MCF 10A (cell line): ENCODE measurements at places on chromosomes 4 and X.

DNA sequence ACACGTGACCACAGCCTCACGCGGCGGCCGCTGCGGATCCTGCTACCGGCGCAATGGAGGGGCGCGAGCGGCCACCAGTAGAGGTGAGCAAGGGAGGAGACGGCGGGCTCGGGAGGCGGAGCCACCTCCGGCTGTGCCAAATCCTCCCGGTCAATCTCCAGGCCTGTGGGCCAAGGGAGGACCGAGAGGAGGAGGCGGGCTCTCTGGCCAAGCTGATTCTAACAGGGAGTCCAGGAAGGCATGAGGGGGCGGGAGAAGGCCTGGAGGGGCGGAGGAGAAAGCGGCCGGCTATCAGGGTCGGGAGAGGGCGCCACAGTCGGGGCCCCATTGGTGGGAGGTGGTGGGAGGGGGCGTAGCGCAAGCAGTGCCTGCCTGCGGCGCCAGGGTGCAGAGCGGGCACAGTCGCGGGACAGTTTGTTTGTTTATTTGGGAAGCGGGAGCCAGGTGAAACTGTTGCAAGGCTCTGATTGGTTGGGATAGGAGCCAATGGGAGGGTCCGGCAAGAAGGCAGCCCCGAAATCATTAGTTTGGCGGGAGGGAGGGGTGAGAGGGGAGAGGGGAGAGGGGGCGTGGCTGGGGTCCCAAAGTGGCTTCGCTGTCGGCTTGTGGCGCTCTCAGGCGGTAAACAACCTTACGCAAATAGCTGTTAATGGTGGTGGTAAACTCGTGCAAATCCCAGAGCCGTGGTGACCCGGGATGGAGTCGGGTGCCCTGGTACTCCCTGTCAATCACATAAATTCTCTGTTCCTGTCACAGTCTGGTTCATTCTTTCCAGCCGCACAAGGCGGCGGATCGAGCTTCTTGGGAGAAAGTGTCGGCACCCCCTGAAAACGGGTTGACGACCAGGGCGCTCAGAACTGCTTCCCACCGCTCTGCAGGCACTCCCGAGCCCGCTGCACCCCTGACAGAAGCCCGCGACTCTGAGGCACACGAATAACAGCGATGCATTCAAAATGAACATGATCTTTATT lies at the start of gene IRS4:
Gene IRS4 (minus strand): TSS at position 55 of the 971 bp plus-strand sequence.
- no peak for DNase-seq

DNA sequence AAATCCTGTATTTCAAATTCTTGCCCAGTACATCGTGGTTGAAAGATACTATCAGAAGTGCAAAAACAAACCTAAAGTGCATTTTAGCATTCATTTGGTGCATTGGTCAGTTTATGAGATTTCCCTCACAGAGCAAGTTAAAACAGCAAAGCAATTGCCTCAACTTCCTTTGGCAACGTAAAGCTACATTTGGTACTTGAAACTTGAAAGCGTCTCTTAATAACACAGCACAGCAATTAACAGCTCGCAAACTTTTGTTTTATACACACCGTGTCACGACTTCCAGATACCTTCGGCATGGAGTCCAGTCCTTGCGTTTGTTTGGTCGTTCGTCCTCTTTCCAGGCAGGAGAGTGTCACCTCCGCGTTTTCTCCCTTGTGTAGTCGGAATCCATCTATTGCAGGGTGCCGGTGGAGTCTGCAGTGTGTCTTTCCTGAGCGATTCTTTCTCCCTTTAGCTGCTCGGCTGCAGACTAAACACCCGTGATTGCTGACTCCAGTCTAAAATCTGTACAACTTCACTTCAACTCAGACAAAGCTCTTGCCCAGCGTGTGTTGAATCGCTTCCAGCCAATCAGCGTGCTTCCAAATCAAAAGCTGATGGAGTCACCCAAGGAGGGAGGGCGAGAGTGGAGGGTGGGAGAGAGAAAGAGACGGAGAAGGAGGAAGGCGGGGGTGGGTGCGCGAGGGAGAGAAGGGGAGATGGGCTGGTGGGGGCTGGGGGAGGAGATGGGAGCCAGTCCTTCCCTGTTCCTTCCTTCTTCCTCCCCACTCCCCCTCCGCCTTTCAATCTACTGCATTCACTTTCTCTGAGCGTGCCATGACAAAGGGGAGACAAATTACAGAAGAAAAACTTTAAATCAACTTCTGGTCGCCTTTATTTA lies at the start of gene PCDH18:
Gene PCDH18 (minus strand): TSS at position 509 of the 883 bp plus-strand sequence. CDS start 406 bp downstream, at position 103.
- peak; percentile 64 for DNase-seq

DNA sequence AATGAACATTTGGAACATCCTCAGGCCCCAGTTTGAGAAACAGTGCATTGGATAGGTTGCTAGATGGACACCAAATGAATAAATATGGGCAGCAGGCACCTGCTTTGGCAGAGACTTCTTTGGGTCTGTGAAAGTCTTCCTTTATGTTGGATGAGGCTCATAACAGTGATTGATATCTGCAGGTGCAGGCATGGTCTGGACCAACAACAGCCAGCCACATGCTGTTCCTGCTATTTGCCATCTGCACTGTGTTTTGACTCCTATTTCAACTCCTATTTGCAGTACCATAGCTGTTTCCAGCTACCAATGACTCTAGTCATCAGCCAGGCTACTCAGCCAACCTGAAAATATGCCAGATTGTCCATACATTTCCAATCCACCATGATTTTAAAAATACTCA lies 60.9 kb downstream of the ANAPC4 start:
- DNase-seq: no peak

DNA sequence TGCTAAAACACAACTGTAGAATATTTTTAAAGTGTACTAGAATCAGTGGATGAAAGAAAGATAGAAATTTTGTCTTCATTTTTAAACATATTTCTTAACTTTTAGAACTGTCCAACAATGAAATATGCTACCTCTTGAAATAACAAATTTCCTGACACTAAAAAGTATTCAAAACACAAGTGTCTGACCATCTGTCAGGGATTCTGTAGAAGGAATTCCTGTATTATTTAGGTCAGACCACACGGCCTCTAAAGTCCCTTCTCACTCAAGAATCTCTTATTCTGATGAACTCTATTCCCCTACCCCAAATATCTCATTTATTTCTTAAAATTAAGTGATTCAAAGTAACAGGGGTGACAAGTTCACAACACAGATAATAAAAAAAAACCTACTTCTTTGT lies 99.1 kb downstream of the MAML3 start:
- no peak for DNase-seq

DNA sequence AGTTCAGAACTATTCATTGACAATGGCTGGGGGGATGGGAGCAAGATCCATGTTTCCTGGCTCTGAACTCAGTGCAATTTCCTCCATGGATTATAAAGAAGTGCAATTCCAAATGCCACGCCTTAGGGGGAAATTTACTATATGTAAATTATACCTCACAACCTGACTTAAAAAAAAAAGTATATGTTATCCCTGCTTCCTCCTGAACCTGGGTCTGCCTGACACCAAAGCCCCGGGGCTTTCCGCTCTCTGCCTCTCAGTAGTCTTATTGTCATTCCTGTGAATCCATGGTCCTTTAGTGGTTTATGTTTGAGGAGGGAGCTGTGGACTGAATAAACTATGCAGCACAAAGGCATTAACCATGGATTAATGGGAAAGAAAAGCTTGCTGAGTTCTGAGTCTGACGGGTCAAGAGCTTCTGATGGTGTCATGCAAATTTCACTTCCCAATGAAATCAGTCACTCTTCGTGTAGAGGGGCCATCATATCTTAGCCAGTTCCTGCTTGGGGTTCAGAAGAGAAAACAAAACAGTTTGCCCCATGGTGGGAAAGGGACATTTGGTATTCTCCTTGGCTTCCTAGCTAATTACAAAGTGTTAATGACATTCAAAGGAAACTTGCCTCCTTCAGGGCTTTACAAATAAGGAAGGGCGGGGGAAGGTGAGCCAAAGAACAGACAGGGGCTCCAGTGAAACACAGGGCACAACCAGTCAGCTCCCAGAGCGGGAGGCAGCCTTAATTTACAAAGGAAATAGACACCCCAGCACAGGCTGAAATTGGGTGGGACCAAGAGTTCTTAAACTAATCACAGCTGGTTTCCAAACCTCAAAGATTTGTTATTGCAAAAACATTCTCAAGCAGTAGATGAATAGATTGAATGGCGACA lies 14.3 kb downstream of the FAM9C start:
- DNase-seq: peak; percentile 39

GRCh38 chrX:14497184-14497666 lies 32.1 kb upstream of the GLRA2 start:
- peak; percentile 10 for DNase-seq

GRCh38 chr4:3872834-3873313 lies 106.7 kb downstream of the ADRA2C start:
- DNase-seq: no peak

GRCh38 chr4:94995684-94996394 lies 238.1 kb downstream of the BMPR1B start:
- peak; percentile 13 for DNase-seq

DNA sequence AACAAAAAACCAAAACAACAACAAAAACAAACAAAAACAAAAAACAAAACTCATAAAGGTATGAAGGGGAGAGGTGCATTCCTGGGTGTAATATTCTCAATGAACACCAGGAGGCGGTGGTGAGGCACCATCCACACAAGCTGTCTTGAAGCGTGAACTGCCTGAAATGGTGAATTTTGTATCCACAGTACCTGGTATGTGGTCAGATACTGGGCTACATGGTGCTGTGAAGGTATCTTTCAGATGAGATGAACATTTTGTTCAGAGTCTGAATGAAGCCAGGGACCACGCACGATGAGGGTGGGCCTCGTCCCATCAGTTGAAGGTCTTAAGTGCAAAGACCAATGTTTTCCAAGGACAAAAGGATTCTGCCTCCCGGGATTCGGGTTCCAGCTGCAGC lies 58.5 kb downstream of the ASMT start:
- DNase-seq: peak; percentile 58

DNA sequence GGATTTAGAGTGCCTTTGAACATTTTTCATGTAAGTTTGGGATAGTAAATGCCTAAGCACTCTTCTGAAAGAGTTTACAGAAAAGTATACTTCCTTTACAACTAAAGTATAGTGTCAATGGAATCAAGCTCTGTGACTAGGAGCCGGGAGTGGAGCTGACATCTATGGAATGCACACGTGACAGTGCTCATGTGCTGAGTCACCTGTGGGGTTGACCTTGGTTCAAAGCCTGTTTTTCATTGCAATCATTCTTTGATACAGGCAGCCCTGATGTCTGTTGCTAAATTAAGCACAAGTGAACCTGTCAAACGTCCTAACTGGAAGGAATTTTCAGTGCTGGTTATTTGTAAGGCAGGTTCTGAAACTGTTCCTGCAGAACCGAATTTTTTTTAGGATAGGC lies 82.5 kb downstream of the GPAT3 start:
- DNase-seq: peak; percentile 58

DNA sequence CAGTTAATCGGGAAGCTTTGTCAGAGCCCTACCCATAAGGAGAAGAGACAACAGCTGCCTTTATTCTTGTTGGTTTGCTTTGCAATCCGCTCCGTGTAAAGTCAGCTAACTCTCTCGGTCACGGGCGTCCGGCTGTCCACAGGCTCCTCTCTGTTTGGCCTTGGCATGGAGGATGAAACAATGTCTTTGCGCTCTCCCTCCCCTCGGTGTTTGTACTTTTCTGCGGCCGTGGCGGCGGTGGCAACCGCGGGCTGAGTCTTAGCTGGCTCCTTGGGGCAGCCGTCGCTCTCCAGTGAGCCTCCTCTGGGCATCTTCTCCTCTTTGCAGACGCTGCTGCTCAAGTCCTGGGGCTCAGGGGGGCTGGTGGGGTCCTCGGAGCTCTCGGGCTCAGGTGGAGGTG lies 10.6 kb upstream of the IRAK1 start:
- no peak for DNase-seq

DNA sequence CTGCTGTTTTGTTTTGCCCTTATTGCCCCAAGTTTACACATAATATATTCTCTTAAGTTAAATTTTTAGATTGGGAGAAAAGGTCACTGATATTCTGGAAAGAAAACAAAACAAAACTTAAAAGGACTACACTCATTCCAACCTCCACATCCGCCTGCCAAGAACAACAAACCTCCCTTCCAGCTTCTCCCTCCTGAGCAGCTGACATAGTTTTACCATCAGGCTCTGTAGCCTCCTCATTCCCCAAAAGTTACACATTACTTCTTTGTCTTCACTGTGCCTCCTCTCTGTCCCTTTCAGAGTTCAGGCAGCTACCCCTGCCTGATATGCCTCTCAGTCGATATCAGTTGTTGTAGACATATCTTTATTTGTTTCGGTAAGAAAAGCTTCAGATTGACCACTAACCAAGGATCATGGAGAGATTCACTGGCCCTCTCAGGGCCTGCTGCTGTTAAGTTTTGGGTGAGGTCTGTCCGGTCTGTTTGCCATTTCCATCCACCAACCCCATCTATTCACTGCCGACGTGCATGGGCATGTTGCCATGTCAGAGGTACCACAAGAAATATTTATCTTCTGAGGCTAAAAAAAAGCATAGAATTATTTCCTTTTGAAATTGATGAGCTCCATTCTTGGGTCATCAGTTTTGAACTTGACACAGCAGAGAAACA lies 164.1 kb downstream of the GASK1B start:
- DNase-seq: peak; percentile 57

DNA sequence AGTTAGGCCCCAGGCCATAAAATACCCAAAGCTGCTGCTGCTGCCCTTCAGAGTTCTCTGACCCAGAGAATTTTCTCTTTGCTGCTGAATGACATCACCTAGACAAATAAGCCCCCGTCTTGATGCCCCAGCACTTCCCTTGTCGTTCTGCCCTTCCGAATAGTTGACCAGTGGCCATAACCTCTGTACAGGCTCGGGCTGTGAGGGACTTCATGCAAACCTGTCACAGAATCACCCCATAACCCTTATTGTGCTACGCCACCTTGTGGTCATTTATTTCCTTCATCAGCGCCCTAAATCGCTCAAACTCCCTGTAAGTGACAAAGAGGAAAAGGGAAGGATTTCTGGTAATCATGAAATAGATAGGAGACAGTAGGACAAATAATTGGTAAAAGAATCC lies 18.8 kb downstream of the SPACA5 start:
- DNase-seq: peak; percentile 76

GRCh38 chr4:16227462-16227868 lies 1.2 kb upstream of the TAPT1 start:
- no peak for DNase-seq

- DNase-seq: no peak
Measured at GRCh38 chrX:9071031-9071650, 37.2 kb upstream of the FAM9B start.

- no peak for DNase-seq
Measured at GRCh38 chrX:74216421-74216820, 87.6 kb upstream of the ZCCHC13 start.

- DNase-seq: peak; percentile 6
Measured at GRCh38 chr4:14910411-14910810, 91.9 kb upstream of the CPEB2 start.

- no peak for DNase-seq
Measured at GRCh38 chr4:144594471-144594986, 51.4 kb upstream of the HHIP start.

DNA sequence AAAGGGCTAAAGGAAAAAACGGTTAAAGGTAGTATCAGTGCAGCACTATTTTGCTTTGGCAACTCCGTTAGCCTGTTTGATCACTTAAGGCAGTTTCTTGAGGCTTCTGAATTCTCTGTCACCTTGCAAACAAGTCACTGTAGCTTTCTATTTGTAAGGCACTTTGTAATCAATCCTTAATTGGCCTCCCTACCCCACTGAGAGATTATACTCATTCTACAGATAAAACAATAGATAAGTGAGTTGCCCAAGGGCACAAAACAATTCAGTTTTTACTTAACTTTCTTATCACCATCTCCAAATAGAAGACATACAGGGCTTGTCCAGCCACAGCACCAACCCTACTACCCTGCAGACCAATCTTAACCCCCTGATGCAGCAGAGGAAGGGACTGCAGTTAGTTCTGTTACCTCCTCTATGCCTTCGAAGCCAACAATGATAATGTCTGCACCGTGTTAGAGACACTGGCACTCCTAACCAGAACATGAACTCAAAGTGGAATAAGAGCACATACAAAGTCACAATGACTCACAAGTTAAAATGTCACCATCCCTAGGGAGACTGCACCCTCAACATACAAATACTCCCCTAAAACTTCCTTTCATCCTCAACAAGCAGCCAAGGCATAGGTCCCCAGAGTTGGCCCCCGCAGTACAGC lies 1.7 kb downstream of the TMEM185A start:
- no peak for DNase-seq
